ENCODE measurements at places on chromosomes 11 and 22. TPM values are rescaled to one million over a fixed set of nuclear protein-coding genes. Genes with fewer than 3 reads are reported as not detected.

The CLTCL1 gene
- 24.5 TPM for total RNA-seq

The NPAS4 gene
- total RNA-seq = not detected

The BIK gene
- 45.0 TPM for total RNA-seq

The ADAMTS8 gene
- not detected for total RNA-seq

- DNase-seq = no peak
Observed at GRCh38 chr11:6318204-6318603, 2.1 kb downstream of the CAVIN3 start.
